Peyer's patch (tissue), 4 donors: ENCODE measurements at places on chromosomes 1 and 21. TPM values are rescaled to one million over a fixed set of nuclear protein-coding genes. Genes with fewer than 3 reads are reported as not detected.

The GBP7 gene
- total RNA-seq, result not detected

- H3K4me3 ChIP-seq, result no peak overlapping the region
- no peaks in the 10 kb centered on the region for H3K36me3 ChIP-seq
- no peaks in the 10 kb centered on the region for H3K4me1 ChIP-seq
- H3K27me3 ChIP-seq, result peaks cover under 1% of the 10 kb centered on the region
These were observed 3.7 kb downstream of the OPRD1 start for GRCh38 chr1:28815533-28816185.

DNA sequence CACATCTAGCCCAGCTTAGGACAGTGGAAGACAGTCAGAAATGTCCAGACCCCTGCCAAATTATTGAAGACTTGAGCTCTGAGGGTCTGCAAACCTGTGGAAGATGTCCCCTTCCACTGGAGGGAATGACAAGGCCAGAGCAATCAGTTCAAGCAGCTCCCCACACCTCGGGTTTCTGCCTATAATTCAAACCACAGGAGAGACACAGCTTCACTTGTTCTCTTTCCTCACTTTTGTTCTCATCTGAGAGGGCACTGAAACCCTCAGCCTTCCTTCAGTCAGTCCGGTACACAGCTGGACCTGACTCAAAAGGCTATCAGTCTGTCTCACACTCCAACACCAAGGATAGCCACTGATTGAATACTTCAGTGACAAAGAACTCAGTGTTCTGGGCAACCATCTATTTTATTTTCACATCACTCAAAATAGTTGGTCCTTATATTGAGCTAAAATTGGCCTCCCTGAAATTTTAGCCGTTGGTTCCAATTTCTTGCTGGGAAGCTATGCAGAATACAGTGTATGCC, 70.1 kb downstream of the TENT5C start:
- no peaks in the 10 kb centered on the region for H3K36me3 ChIP-seq
- no peaks in the 10 kb centered on the region for H3K27me3 ChIP-seq
- no peak overlapping the region for H3K27ac ChIP-seq
- no peak overlapping the region for H3K4me3 ChIP-seq
- H3K4me1 ChIP-seq, result no peaks in the 10 kb centered on the region

- no peak overlapping the region for H3K4me3 ChIP-seq
- no peaks in the 10 kb centered on the region for H3K27me3 ChIP-seq
- no peaks in the 10 kb centered on the region for H3K4me1 ChIP-seq
- no peaks in the 10 kb centered on the region for H3K36me3 ChIP-seq
These were observed 6.0 kb upstream of the KCNA2 start for GRCh38 chr1:110612060-110612745.

DNA sequence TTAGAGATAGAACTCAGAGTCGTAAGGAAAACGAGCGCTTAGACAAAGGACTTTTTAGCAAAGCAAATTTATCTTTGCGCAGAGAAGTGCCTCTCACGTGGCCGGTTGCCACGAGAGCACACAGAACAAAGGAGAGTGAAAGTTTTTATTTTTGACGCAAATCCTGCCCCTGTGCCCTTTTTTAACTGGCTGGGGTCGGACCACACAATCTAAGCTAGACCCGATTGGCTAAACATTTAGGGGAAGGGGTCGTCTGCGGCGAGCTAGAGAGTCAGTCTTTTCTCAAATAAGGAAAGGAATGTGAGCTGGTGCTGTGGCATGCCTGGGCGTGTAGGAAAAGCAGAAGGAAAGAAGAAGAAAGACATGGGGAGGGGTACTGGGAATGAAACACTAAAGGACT, 2.4 kb downstream of the KRTAP10-2 start:
- H3K4me3 ChIP-seq, result no peak overlapping the region
- no peaks in the 10 kb centered on the region for H3K36me3 ChIP-seq
- H3K27ac ChIP-seq, result no peak overlapping the region
- no peaks in the 10 kb centered on the region for H3K4me1 ChIP-seq

The LRRC39 gene
- 0.35 TPM for total RNA-seq

DNA sequence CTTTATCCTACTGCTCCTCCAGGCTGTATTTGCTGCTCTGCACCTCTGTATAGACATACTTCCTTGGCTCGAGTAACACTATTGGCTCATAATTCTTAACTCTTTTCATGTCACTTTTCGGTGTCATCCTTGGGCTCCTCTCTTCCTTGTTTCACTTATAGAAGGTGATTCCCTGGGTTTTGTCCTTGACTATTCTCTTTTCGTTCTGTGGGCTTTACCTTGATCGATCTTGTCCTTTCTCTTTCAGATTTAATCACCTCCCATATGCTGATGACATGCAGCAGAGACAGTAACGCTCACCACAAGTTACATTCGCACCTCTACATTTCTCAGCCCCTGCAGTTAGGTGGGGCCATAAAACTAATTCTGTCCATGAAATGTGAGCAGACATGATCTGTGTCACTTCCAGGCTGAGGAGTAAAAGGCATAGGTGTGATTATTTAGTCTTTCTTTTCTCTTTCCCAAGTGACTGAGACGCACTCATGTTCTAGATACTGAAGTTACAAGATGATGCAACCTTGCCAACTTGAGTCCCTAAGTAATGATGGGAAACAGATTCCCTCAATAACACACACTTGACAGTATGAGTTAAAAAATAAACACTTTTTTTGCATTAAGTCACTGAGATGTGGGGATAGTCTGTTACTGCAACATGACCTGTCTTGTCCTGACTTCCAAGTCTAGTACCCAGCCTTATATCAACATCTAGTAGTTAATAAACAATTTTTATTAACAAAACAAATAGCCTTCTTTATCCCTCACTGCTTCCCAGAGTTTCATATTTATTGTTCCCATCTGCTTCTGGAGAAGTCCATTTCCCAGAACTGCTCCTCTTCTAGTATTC, 49.9 kb upstream of the HAO2 start:
- DNase-seq, result no peak
- no peak overlapping the region for H3K27ac ChIP-seq
- H3K4me1 ChIP-seq, result no peaks in the 10 kb centered on the region
- no peaks in the 10 kb centered on the region for H3K27me3 ChIP-seq
- no peak overlapping the region for H3K4me3 ChIP-seq

The KRTAP11-1 gene
- total RNA-seq, result not detected

The TRAPPC10 gene
- total RNA-seq, result 92.3 TPM

- H3K27ac ChIP-seq, result no peak overlapping the region
- no peak for DNase-seq
- no peaks in the 10 kb centered on the region for H3K36me3 ChIP-seq
- H3K4me3 ChIP-seq, result no peak overlapping the region
- H3K4me1 ChIP-seq, result no peaks in the 10 kb centered on the region
- no peaks in the 10 kb centered on the region for H3K27me3 ChIP-seq
These were observed 182.9 kb downstream of the BACH1 start for GRCh38 chr21:29481641-29482040.

DNA sequence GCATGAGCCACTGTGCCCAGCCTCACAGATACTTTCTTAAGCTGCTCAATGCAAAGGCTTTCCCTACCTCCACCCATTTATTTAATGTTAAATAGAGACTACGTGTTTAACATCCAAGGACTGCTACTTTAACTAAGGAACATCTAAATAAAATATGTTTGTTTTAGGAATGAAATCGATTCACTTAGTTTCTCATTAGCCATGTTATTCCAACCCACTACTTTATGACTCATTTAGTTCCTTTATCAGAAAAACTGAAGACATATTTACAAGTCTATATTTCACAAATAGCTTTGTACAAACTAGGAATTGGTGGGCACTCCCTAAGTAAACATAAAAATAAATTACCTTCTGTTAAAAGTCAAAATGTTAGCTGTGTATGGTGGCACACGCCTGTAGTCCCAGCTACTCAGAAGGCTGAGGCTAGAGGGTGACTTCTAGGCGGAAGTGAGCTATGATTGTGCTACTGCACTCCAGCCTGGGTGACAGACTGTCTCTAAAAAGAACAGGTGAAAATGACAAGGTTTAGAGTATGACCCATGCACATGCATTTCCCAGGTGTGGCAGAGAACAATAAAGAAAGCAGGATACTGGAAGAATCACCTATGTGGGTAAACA, 39.9 kb upstream of the AK4 start:
- no peak overlapping the region for H3K27ac ChIP-seq
- no peak overlapping the region for H3K4me3 ChIP-seq
- H3K4me1 ChIP-seq, result no peaks in the 10 kb centered on the region
- H3K36me3 ChIP-seq, result no peaks in the 10 kb centered on the region
- no peaks in the 10 kb centered on the region for H3K27me3 ChIP-seq

GRCh38 chr1:93680420-93681100, 1.1 kb downstream of the BCAR3 start:
- peak; percentile 79 for DNase-seq
- no peaks in the 10 kb centered on the region for H3K27me3 ChIP-seq
- H3K36me3 ChIP-seq, result no peaks in the 10 kb centered on the region
- H3K4me3 ChIP-seq, result peak overlapping the region; percentile 73
